ENCODE measurements at places on chromosomes 3 and 15.

DNA sequence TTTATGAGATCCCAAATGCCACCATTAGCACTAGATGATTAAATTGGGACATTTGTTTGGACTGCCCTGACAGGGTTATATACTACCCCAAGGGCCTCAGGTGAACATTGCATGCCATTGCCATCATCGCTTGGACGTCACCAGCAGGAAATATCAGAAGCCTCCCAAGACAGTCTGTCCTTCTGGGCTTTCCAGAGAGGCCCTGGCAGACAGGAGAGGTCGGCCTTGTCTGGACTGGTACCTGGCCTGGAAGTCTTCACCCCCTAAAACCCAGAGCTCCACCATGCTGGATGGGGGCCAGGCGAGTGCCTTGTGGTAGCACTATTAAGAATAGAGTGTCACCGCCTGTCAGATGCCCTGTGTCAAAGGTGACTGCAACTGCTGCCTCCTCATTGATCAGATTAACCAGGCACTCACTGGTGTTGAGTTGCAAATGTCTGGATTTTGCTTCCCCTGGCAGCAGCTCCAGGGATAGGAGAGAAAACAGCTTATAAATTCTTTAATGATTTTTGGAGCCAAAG, 324.1 kb upstream of the RASGRP1 start:
- no peak for DNase-seq

GRCh38 chr3:84991422-84991900, 32.7 kb downstream of the CADM2 start:
- no peak for DNase-seq

DNA sequence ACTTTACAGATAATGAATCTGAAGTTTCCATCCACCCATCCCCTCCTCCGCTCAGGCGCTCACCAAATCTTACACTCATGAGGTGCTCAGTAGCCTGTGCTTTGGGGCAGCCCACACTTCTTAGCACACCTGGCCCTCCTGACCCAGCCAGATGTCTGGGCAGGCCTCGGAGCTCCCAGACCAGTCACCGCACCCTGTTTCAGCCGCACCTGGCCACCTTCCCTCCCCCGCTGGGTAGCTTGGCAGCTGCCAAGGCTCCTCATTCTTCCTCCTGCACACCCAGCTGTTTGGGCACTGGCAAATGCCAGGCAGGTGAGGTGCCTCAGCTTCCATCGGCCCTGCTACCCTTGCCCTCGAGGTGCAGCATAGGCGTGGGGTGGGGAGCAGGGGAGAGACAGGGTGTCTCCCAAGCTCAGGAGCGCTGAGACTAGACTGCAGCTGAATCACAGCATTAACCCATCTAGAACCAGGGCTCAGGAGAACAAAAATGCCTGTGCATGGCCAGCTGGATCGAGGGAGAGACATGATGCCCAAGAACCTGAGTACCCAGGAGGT, 45.8 kb downstream of the CDC25A start:
- DNase-seq = no peak

DNA sequence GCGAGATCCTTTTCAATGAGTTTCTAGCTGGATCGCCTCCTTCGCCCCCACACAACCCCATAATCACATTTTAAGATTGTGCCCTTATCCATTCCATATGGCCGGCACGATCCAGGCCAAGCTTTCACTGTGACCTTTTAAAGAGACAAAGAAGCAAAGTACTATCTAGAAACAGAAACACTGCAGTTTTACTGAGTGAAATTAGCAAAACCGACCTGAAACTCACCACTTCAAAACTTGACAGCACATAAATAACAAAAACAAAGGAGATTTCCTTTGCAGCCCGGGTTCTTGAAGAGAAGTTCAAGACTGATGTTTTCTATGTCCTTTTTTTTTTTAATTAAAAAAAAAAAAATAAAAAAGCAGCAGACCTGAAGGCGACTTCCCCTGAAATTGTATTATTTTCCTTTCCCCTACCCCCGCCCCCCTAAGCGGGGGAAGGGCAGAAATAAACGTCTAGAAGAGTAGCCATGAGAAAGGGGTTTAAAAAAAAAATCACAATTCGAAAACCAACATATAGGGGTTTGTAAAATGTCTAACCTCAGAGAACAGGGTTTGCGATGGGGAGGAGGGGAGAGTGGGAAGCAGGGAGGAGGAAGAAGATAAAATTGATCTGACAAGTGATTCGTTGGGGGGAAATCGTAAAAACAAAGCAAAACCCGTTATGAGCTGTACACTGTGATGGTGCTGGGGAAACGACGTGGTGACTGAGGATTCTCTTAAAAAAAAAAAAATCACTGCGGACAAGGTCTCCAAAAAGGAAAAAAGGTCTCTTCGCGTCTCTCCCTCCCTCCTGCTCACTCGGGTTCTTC, 1.5 kb downstream of the SATB1 start:
- DNase-seq = no peak

GRCh38 chr3:170608475-170608874, 22.6 kb upstream of the SLC7A14 start:
- DNase-seq = no peak

GRCh38 chr3:62553811-62554210, 180.5 kb upstream of the FEZF2 start:
- no peak for DNase-seq

GRCh38 chr3:13791198-13792050, 88.4 kb downstream of the WNT7A start:
- DNase-seq = no peak

DNA sequence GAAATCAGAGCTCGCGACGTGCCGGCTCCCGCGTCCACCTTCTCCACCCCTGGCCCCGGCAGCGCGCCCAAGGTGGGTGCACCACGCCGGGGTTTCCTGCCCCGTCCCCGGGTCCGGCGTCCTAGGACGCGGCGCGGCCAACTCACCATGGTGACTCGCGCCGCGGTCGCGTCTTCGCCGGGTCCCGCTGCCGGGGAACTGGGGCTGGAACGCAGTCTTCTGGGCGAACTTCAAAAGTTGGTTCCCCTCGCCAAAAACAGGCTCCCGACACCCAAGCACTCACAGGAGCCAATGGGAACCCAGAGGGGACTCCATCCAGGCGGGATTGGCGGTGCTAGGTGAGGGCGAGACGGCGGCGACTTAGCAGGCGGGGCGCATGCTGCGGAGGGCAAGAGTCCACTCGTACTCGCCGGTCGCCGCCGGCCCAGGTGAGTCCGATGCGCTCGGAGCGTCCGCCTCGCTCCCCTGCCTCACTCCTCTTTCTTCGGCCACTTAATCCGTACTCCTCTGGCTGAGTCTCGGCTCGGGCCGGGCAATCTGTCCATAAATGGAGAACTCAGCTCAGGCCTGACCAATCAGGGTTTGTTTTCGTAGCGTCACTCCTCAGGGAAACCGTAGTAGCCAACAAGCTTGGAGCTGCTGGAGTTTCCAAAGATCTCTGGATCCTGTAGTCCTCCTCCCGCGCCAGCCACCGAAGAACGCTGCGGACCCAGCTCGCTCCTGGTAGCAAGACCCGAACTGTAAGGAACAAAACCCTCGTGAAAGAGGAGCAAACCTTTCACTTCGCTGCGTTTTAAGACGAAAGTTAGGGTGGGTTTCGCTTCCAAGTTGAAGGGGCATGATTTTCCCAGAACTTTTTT, at the start of gene MYO1E:
Gene MYO1E (minus strand): TSS at position 520 of the 860 bp plus-strand sequence. CDS start 371 bp downstream, at position 149.
- DNase-seq = peak; percentile 5

GRCh38 chr3:14701676-14702075, 26.7 kb downstream of the C3orf20 start:
- DNase-seq = no peak

GRCh38 chr3:179606534-179607085, 2.0 kb downstream of the NDUFB5 start:
- no peak for DNase-seq

- no peak for DNase-seq
These were observed 17.7 kb downstream of the AMOTL2 start for GRCh38 chr3:134356411-134357040.

- DNase-seq = no peak
These were observed 128.0 kb downstream of the LRIG1 start for GRCh38 chr3:66372681-66373350.

DNA sequence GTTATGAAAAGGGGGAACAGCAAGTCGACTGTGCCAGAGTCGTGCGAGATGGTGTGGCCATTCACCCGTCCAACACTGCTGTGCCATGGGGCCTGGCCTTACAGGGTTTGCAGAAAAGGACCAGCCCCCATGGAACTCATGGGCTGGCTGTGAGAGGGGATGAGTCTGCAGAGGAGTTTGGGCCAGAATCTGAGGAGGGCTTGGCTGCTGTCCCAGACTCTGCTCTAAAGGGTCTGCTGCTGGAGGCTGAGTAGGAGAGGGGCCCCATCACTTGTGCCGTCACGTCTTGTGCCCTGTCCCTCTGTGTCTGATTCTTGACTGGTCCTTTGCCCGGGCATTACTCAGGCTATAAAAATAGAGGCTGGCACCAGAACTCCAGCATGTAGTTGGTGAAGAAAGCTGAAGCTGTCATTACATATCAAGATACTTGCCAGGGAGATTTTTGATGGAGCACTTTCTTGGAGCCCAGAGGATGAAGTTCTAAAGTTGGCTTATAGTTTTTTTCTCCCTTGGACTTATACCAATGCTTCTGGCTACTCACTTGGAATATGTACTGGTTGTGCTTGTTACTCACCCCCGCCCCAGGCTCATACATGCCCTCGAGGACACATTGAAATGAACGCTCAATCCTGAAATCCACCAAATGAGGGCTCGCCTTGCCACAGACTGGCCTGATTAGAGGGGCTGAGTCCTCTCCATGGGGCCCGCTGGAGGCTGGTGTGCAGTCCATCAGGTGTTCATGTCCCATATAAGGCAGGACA, 10.2 kb downstream of the PXYLP1 start:
- no peak for DNase-seq

DNA sequence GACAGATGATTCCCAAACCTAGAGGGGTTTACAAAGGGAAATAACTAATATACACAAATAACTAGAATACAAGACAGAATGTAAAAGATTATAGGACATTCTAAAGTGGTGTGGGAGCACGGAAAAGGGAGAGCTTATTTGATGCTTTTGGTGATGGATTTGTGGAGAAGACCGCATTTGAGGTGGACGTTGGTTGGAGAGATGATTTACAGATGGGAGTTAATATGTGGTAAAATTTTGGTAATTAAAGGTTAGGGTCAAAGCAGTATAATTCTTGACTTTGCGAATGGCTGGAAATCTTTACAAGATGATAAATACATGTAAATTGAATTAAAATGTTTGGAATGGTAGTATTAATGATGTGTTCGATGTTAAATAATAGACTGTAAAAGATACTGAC, 1.2 kb downstream of the KNL1 start:
- DNase-seq = no peak

DNA sequence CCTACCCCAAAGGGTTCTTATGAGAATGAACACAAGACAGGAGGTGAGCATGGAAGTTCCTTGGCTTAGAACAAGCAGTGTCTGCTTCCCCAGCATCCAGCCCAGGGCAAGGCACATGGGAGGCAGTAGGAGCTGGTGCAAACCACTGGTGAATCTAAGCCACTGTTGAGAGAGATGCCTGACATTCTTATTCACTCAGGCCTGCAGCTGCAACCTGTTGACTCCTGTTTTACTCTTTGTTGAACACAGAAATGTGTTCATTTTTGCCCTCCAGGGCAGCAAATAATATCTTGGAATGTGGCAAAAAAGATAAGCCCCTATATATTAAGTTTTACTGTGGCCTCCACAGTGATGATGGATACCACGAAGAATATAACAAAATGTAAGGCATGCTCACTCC, 8.9 kb upstream of the PAK6 start:
- no peak for DNase-seq

GRCh38 chr3:8635125-8635524, 9.5 kb downstream of the SSUH2 start:
- no peak for DNase-seq

DNA sequence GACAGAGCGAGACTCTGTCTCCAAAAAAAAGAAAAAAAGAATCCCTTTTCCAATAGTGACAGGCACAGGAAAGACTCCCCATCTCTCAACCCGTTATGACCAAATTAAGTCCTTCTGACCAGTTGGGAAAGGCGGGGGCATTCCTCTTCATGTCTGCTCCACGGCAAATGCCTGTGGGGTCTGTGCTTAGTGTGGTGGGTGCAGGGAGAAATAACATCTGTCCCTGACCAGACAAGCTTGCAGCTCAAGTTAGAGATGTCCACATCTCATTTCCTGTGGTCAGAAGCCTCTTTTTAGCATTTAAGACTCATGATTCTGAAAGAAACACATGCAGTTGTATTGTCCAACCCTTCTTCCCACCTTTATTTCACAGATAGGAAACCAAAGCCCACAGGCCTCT, 16.2 kb downstream of the PLA1A start:
- DNase-seq = no peak

GRCh38 chr3:72800869-72801268, 47.4 kb downstream of the SHQ1 start:
- no peak for DNase-seq

DNA sequence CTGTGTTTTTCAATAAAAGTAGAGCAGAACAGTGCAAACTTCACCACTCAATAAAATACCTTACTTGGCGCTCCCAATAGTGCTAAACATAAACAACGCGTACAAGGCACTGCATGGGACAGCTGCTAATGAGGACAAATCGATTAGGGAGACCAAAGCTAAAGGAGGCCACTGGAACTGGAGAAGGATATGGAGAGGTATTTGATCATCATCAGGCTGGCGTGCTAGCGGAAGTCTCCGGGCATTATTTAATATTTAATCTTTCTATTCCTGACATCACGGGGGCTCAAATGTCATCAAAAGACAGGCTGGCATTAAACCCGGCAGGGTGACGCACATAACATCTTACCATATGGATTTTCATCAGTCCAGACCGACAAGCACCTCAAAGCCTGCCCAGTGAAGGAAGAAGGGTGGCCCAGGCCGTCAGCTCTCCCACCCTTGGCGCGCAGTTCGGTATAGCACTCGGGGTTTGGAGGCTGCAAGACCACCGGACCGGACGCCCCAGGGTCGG, 604 bp downstream of the CCPG1 start:
- DNase-seq = no peak

DNA sequence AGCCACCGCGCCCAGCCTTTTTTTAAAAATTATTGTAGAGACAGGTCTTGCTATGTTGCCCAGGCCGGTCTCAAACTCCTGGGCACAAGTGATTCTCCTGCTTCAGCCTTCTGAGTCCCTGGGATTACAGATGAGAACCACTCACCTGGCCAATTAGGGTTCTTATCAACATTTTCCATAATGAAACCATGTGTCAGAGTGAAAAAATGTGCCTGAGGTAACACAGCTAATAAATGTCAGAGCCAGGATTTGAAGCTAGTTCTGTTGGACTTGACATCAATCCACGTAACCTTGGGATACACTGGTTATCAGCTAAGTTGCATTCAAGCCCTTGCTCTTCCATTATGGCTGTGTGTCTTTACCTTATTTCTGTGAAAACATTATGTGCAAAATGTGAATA, 29.1 kb downstream of the CHST14 start:
- DNase-seq = no peak

DNA sequence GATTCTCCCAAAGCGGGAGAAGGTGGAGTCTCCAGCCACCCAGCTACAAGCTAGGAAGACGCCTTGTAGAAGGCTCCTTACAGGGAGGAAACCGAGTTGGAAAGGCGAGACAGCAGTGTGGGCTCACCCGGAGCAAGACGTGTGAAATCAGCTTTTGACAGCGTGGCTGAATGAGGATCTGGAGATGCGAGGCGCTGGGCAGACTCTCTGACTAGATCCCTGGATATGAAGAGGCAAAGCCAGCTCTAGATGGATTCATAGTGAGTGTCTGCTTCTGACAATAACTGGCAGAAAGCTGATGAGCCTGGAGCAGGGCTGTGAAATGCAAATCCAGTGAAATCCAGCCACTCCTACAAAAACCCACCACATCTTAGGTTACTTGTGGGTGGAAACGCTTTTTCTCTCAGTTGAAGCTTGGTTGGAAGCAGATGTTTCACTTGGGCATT, 41.0 kb downstream of the GOLGA6A start:
- no peak for DNase-seq
